ENCODE measurements at places on chromosomes 5 and 9.

GRCh38 chr5:140365282-140365681 lies 5.3 kb downstream of the SLC4A9 start:
- no peak for DNase-seq

GRCh38 chr9:16514131-16514530 lies 356.3 kb downstream of the BNC2 start:
- DNase-seq, result no peak

- peak; percentile 12 for DNase-seq
Observed at GRCh38 chr5:108747774-108748400, at the start of gene FER. Gene FER (plus strand): TSS chr5:108747897. CDS start chr5:108798183, 50,286 bp downstream.

- no peak for DNase-seq
Observed at GRCh38 chr9:132207839-132208615, 46.2 kb downstream of the NTNG2 start.

DNA sequence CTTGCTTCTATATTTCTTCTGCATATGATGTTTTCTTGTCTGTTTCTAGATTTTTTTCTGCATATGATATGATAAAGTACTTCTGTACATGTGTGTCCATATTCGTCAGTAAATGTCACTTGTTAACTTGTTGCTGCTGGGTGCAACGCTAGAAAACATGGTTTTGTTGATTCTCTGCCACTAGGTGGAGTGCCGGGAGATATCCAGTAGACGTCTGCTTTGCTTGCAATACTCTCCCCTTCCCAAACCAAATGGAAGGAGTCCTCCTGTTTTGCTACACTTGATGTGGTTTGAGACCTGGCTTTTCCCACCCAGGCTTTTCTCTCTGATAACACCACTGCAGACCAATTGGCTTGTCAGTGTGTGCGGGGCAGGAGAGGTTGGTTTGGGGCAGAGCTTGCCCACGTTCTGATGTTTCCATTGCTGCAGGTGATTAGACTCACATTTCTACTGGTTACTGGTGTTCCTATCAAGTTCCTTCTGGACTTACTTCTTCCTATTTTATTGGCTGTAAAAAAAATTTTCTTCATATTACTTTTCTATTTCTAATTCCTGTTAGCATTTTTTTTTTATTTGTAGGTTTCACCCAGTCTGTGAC lies 900.0 kb upstream of the CDH10 start:
- DNase-seq, result no peak
